ENCODE measurements at places on chromosomes 4 and X.

GRCh38 chr4:93996895-93997294 is 168.3 kb downstream of the ATOH1 start:
- DNase-seq, result no peak

- no peak for DNase-seq
Observed at GRCh38 chr4:173794662-173795061, 264.6 kb upstream of the HAND2 start.

GRCh38 chrX:47958761-47959342 is 44.9 kb downstream of the ZNF182 start:
- no peak for DNase-seq

DNA sequence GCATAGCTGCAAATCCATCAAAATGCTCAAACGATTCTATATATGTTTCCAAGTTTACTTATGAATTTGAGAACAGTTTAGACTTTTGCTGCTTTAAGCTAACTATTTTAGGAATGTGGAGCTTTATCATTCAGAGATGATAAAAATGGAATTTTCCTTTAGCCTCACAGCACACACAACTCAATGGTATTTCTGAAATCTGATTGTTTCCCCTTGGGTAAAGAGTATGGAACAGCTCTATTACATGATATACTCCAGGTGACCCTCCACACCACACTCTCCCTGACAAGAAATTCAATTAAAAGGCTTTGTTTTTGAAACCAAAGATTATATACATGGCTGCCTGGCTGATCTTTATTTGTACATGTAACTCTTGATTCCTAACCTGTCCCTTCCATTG is 120.0 kb downstream of the LUZP4 start:
- DNase-seq, result no peak

DNA sequence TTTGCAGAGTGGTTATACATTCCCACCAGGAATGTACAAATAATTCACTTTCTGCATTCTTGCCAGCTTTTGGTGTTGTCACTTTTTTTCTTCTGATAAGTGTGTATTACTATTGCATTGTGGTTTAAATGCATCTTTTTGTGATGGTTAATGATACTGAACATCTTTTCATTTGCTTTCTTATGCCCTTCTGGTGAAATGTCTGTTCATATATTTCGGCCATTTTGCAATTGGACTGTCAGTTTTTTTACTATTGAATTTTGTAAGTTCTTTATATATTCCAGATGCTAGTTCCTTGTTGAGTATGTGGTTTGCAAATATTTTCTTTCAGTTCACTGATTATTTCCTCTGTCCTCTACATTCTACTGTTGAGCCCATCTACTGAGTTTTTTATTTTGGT is 19.4 kb upstream of the BMP2K start:
- DNase-seq, result no peak

DNA sequence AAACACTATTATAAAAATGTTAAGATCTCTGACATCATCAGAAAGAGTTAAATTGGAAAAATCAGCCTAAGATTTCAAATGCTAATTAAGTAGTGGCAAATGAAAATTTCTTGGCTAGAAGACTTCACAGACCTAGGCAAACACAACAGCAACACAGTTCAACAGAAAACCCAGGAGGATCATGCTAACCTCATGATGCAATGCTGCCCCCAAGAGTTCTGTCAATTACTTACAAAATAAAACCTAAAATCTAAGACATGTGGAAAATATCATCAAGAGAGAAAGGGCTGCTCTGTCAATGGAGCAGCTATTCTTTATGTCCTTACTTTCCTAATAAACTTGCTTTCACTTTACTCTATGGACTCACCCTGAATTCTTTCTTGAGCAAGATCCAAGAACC is 21.0 kb downstream of the S100G start:
- no peak for DNase-seq

DNA sequence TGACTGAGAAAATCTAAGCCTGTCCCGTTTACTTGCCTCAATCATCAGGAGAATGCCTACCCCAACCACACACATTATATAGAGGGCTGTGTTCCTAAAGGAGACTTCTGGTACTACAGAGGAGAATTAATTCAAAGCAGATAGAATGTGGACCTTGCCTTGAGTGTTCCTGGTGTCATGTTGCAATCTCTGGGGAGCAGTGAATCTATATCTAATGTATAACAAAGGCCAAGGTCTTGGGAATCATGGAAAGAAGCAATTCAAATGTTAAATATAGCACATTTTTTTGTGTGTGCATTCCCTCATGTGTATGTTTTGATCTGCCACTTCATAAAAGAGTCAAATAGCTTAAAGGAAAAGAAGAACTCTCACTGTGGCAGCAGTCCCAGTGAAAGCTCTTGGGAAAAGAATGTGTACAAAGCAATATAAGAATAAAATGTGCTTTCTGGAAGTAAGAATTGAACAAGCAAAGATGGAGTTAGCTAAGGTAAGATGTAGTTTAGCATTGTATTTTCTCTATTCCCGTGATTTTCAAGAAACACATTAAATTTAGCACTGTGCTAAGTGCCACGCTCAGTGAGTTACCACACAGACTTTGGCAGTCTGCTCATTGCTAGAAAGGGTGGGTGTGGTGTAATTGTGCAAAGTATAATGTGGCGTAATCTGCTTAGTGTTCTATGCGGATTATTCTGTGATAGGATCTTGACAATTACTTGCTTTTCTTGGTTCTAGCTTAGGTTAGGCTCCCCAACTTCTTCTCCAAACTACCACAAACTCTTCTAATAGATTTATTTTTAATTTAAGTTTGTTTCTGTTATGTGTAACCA is 13.7 kb downstream of the ADH6 start:
- peak; percentile 67 for DNase-seq

DNA sequence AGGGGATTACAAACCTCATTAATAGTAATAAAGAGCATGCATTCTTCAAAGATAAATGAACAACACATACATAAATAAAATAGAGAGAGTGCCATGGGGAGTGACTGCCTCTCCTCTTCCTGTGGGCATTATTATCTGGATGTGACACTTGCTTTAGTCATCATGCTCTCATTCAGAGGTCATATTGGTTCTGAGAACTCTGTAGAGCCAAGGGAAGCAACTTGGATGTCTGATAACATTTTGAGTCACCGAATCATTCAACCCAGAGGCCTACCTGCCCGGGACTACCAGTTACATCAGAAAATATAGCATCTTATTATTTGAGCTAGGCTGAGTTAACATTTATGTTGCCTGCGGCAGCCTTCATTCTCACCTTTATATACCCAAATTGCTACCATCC is 489.5 kb downstream of the STIM2 start:
- DNase-seq, result no peak

- DNase-seq, result no peak
Observed at GRCh38 chrX:123830309-123830708, 29.5 kb upstream of the XIAP start.

GRCh38 chr4:94621491-94622080 is 136.2 kb upstream of the BMPR1B start:
- DNase-seq, result no peak

All from right atrium auricular region (tissue), 2 donors.